ENCODE measurements at places on chromosomes 4 and X.

DNA sequence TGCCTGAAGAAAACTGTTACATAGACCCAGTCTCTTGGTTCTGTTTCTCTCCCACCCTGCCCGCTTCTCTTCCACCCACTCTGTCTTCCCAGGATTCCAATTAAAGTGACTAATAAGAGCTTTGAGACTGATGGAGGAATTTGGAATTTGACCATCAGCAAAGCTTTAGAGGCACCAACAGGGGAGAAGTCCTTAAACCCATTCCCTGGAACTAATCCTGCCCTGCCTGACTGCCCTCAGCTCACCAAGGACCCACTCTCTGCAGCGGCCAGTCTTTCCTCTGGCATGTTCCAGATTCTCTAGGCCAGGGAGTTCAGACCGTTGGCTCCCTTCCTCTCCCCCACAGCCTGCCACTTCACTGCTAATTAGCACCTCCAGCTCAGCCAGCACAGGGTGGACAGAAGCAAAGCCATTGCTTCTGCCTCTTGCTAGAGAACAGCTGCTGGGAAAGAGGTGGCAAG, 23.9 kb downstream of the SCD5 start:
- H3K27ac ChIP-seq, result no peak overlapping the region
- peaks cover 7% of the 10 kb centered on the region for H3K36me3 ChIP-seq
- no peaks in the 10 kb centered on the region for H3K4me1 ChIP-seq

DNA sequence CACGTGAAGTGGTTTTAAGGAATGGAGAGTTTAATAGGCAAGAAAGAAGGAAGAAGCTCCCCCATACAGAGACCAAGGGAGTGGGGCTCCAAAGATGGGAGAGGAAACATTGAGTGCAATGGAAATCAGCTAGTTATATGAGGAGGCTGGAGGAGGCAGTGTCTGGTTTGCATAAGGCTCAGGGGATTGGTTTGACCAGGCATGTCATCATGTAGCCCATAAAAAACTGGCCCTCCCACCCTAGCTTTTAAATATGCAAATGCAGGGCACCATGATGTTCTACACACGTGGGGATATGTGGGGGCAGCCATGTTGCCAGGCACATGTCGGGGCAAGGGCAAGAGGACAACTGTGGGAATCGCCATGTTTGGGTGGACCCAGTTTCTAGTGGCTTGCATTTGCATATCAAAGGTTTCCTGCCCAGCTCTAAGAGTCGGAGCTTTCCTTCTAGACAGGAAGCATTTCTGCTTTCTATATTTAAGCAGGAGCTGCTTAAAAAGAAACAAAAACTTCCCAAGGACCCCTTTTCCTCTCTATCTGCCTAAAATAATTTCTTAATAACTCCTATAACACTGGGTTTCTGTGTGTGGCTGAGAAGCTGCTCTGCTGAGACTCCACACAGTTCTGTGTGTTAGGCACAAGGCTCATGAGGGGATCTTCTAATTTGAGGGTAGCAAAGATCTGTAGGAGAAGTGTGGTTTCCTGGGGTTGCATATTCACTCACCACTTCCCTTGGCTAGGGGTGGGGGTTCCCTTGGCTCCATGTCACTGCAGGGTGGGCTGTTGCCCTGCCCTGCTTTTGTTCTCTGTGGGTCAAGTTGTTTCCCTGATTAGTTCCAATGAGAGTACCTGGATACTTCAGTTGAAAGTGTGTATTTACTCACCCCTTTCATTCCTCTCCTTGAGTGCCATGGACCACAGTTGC, 113.5 kb downstream of the VSIG4 start:
- no peaks in the 10 kb centered on the region for H3K4me1 ChIP-seq
- H3K36me3 ChIP-seq, result no peaks in the 10 kb centered on the region
- no peak overlapping the region for H3K27ac ChIP-seq
- H3K27me3 ChIP-seq, result no peaks in the 10 kb centered on the region
- DNase-seq, result no peak
- H3K4me3 ChIP-seq, result no peak overlapping the region

GRCh38 chr4:101419336-101420135, 72.2 kb upstream of the PPP3CA start:
- no peaks in the 10 kb centered on the region for H3K27me3 ChIP-seq
- no peak for DNase-seq
- H3K36me3 ChIP-seq, result no peaks in the 10 kb centered on the region
- no peak overlapping the region for H3K27ac ChIP-seq
- no peak overlapping the region for H3K4me3 ChIP-seq

DNA sequence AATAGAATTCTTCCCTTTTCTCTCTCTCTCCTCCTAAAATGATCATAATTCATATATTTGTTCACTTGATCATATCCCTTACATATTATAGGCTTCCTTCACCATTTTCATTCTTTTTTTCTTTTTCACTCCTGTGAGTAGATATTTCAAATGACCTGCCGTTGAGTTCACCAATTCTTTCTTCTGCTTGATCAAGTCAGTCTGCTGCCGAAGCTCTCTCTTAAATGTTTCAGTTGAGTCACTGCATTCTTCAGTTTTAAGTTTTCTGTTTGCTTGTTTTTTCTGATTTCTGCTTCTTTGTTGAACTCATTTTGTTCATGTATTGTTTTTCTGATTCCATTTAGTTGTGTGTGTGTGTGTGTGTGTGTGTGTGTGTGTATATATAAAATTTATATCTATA, 354.3 kb downstream of the GPAT3 start:
- no peak for DNase-seq
- H3K4me1 ChIP-seq, result no peaks in the 10 kb centered on the region
- H3K27me3 ChIP-seq, result no peaks in the 10 kb centered on the region
- no peak overlapping the region for H3K27ac ChIP-seq
- H3K36me3 ChIP-seq, result no peaks in the 10 kb centered on the region

DNA sequence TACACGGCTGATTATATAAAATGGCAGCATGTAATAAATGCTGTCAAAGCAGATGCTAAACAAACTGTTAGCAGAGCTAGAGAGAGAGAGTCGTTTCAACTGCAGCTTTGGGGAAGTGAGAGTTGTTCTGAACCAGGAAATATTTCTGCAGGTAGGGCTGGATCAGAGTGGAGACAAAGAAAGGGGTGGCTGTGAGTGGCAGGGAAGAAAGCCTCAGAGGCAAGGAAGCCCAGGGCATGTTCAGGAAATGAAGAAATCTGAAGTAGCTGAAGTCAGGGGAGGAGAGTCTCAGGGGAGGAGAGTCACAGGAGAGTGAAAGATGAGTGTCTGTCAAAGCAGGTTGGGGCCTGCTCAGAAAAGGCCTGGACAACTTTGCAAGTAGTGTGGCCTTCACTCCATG, 48.4 kb upstream of the RPS6KA3 start:
- H3K27ac ChIP-seq, result no peak overlapping the region
- H3K4me3 ChIP-seq, result no peak overlapping the region
- no peaks in the 10 kb centered on the region for H3K36me3 ChIP-seq
- no peaks in the 10 kb centered on the region for H3K27me3 ChIP-seq

DNA sequence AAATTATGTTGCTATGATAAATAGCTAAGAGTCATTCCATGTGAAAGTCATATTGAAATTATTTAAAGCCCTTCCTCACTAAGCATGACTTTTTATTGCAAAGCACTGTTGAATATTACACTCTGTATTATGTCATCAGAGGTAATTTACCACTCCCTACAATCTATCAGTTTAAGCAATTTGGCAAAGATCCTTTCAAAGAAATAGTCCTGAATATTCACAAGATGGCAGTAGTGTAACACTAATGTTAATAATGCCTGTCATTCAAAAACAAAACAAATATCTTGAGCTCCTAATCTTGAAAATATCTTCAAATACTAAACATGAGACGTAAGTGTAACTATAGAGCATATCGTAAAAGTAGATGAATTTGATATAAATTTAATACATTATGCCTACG, 208.6 kb upstream of the TECRL start:
- no peaks in the 10 kb centered on the region for H3K36me3 ChIP-seq
- no peak overlapping the region for H3K27ac ChIP-seq
- no peak for DNase-seq
- H3K4me3 ChIP-seq, result no peak overlapping the region

GRCh38 chr4:188554413-188554812, 415.2 kb downstream of the TRIML1 start:
- no peaks in the 10 kb centered on the region for H3K27me3 ChIP-seq
- no peak overlapping the region for H3K4me3 ChIP-seq
- H3K4me1 ChIP-seq, result peaks cover 5% of the 10 kb centered on the region
- DNase-seq, result no peak

DNA sequence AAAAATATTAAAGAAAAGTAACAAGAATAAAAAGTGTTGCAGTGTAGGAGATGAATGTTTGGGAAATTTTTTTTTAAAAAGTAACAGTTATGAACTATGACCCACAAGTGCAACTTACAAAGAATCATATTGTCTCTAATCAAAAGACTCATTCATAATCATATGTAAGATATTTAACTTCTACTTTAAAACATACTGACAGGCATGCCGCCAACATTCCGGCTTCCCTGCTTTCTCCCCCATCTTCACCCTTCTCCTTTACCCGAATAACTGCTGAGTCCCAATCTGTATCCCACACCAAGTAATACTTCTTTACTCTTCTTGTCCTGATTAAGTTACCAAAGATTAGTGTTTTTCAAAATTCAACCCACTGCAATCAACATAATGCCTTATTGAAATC, 598.8 kb upstream of the FRG1 start:
- no peak for DNase-seq
- H3K27me3 ChIP-seq, result no peaks in the 10 kb centered on the region
- no peak overlapping the region for H3K27ac ChIP-seq
- no peak overlapping the region for H3K4me3 ChIP-seq

GRCh38 chr4:1711571-1712215, 426 bp downstream of the SLBP start:
- H3K36me3 ChIP-seq, result peaks cover 14% of the 10 kb centered on the region
- H3K4me1 ChIP-seq, result peaks cover 46% of the 10 kb centered on the region
- no peaks in the 10 kb centered on the region for H3K27me3 ChIP-seq
- peak overlapping the region; percentile 95 for H3K4me3 ChIP-seq
- peak overlapping the region; percentile 82 for H3K27ac ChIP-seq
- DNase-seq, result no peak

DNA sequence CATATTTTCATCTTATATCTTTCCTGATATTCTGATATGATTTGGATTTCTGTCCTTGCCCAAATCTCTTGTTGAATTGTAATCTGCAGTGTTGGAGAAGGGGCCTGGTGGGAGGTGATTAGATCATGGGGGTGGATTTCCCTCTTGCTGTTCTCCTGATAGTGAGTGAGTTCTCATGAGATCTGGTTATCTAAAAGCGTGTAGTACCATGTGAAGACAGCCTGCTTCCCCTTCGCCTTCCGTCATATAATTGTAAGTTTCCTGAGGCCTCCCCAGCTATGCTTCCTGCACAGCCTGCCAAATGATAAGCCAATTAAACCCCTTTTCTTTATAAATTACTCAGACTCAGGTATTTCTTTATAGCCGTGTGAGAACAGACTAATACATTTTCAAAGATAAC, 77.2 kb downstream of the ANKRD50 start:
- H3K36me3 ChIP-seq, result peaks cover 6% of the 10 kb centered on the region
- H3K27ac ChIP-seq, result no peak overlapping the region
- no peaks in the 10 kb centered on the region for H3K27me3 ChIP-seq
- no peak overlapping the region for H3K4me3 ChIP-seq
- H3K4me1 ChIP-seq, result peaks cover 33% of the 10 kb centered on the region

DNA sequence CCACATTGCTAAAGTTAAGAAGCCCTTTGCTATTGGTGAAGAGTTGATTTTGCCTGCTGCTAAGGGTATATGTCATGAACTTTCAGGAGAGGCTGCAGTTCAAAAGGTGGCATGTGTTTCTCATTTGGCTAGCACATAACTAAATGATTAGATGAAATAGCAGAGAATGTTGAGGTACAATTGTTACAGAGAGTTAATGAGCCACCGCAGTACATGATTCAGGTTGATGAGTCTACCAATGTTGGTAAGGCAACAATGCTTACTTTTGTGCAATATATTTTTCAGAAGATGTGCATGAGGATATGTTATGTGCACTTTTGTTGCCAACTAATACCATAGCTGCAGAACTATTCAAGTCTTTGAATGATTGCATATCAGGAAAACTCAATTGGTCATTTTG, 21.1 kb upstream of the CXCL2 start:
- no peak overlapping the region for H3K27ac ChIP-seq
- H3K4me3 ChIP-seq, result no peak overlapping the region
- no peaks in the 10 kb centered on the region for H3K27me3 ChIP-seq
- no peaks in the 10 kb centered on the region for H3K36me3 ChIP-seq
- peaks cover 37% of the 10 kb centered on the region for H3K4me1 ChIP-seq

- no peaks in the 10 kb centered on the region for H3K27me3 ChIP-seq
- H3K27ac ChIP-seq, result no peak overlapping the region
- no peaks in the 10 kb centered on the region for H3K4me1 ChIP-seq
- no peak overlapping the region for H3K4me3 ChIP-seq
- H3K36me3 ChIP-seq, result no peaks in the 10 kb centered on the region
Measured at GRCh38 chr4:176830971-176831370, 38.2 kb upstream of the VEGFC start.

DNA sequence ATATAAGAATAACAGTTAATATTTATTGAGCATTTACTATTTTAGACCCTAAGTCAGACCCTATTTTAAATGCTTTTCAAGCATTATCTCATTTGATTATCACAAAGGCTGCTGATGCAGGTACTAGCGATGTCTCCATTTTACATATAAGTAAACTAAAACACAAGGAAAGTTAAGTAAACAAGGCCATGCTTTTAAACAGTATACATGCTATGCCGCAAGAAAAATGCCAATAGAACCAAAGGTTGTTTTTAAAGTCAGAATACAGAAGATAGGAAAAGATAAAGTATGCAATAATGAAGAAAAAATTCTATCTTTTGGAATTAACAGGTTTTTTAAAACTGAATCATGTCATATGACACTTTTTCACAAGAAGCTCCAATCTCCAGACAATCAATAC, 26.2 kb downstream of the RFC1 start:
- no peak for DNase-seq
- no peak overlapping the region for H3K27ac ChIP-seq
- no peaks in the 10 kb centered on the region for H3K4me1 ChIP-seq
- no peak overlapping the region for H3K4me3 ChIP-seq
- no peaks in the 10 kb centered on the region for H3K27me3 ChIP-seq
- peaks cover 8% of the 10 kb centered on the region for H3K36me3 ChIP-seq

- peak overlapping the region; percentile 37 for H3K27ac ChIP-seq
- peaks cover 9% of the 10 kb centered on the region for H3K4me1 ChIP-seq
- DNase-seq, result no peak
- H3K36me3 ChIP-seq, result no peaks in the 10 kb centered on the region
- H3K4me3 ChIP-seq, result no peak overlapping the region
Measured at GRCh38 chr4:144851948-144852347, 206.0 kb downstream of the HHIP start.

GRCh38 chrX:122184791-122185190, 999.3 kb upstream of the GRIA3 start:
- H3K27ac ChIP-seq, result no peak overlapping the region
- H3K4me3 ChIP-seq, result no peak overlapping the region
- H3K27me3 ChIP-seq, result no peaks in the 10 kb centered on the region
- no peaks in the 10 kb centered on the region for H3K4me1 ChIP-seq
- DNase-seq, result no peak
- H3K36me3 ChIP-seq, result peaks cover 8% of the 10 kb centered on the region

Measured in neural crest cell (in vitro differentiated cells).